Osteocyte (in vitro differentiated cells): ENCODE measurements at places on chromosomes 2 and 18. TPM values are rescaled to one million over a fixed set of nuclear protein-coding genes. Genes with fewer than 3 reads are reported as not detected.

DNA sequence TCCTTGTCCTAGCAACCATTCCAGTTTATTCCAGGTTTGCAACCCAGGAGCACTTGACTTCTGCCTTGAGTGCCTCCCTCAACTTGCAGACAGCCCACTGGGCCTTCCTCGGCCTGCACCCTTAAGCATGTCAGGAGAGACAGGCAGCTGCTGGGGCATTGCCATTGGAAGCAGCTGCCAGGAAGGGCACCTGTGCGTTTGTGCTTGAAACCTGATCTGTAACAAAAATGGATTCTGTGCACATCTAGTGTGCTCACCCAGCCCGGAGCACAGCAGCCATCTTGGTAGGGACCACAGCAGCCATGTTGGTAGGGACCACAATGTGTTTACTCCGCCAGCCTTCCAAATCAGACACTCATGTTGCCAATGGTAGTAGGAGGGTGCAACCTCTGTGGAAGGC is 44.3 kb upstream of the GLI2 start:
- DNase-seq: no peak

MYO7B gene
- total RNA-seq: not detected in 2 replicates

DNA sequence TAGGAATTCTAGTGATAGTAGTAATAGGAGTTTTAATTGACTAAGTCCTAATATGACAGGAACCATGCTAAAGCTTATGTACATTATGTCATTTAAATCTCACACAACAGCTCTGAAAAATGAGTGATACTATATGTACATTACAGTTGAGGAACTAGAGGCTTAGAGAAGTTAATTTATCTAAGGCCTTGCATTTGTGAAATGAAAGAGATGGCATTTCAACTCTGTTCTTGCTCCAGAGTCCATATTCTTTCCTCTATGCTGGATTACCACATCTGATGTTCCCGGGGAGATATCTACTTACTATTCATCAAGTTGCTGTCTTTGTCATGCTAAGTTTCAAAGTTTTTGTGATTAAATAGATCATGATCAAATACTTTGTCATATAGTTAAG is 5.7 kb downstream of the AGPS start:
- DNase-seq: no peak

LRP2 gene
- total RNA-seq: 0.24 TPM in 2 replicates

GCKR gene
- total RNA-seq: not detected in 2 replicates

DNA sequence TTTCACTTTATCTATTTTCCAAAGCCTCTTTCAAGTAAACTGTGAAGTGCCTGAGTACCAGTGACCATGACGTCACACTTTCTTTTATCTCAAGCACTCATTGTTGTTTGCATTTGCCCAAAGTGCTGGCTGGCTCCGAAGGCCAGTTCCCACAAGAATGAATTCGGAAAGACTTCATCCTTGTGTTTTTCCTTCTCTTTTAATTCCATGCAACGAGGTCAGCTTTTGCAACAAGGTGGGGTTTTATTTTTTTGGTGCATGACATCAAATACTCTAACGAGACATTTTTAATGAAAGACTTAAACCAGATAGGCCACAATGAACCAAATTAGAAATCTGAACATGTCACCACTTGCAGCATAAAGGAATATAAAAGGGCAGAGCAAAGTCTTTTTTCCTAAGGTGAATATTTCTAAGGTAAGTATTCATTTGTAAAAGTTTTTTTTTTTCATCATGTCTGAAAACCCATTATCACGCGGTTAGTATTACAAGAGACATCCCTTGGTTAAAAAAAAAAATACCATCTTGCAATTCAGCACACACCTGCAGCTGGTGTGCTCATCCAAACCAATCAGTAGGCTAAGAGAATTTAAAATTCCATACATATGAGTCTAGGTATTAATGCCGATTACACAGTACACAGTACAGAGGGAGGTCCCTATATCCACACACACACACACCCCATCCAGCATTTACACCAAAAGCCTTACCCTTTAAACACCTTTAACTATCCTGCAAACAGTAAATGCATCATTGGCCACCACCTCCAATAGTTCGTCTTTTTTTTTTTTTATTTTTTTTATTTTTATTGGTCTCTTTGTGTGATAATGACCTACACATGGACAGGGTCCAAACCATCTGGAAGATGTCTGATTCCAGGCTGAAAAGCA is 2.3 kb downstream of the ARL4C start:
- no peak for DNase-seq

GRCh38 chr18:79644006-79644665 is 35.5 kb upstream of the CTDP1 start:
- no peak for DNase-seq

- DNase-seq: no peak
Observed at GRCh38 chr2:100066246-100066645, 76.1 kb downstream of the AFF3 start.

RSAD2 gene
- not detected in 2 replicates for total RNA-seq

EGR4 gene
- not detected in 2 replicates for total RNA-seq

- DNase-seq: no peak
Observed at GRCh38 chr18:8948471-8949149, 153.9 kb upstream of the NDUFV2 start.
